ENCODE measurements at places on chromosomes 2 and 18.

DNA sequence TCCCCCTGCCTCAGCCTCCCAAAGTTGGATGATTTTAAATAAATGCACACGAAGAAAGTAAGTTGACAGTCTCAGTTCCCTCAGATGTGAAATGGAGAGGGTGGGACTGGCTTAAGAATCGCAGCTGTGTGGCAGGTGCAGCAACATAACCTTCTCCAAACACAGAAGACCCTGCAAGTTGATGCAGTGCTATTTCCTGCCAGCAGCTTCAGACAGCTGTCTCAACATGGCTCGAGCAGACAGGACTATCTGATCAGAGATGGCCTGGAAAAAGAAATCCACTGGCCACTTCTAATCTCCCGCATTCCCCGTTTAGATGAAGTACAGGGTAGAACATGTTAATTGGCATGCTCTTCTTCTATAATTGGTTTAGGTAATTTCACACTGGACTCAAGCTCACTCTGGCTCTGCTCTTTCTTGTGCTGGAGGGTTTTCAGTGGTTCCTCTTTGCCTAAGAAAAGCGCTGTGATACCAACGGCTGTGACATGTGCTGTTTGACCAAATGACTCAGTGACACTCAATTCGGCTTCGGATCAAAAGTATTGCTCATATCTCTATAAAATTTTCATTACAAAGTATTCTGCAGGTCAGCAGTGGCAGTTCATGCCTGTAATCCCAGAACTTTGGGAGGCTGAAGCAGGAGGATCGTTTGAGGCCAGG, 40.2 kb downstream of the MYOM1 start:
- DNase-seq, result peak; percentile 17

DNA sequence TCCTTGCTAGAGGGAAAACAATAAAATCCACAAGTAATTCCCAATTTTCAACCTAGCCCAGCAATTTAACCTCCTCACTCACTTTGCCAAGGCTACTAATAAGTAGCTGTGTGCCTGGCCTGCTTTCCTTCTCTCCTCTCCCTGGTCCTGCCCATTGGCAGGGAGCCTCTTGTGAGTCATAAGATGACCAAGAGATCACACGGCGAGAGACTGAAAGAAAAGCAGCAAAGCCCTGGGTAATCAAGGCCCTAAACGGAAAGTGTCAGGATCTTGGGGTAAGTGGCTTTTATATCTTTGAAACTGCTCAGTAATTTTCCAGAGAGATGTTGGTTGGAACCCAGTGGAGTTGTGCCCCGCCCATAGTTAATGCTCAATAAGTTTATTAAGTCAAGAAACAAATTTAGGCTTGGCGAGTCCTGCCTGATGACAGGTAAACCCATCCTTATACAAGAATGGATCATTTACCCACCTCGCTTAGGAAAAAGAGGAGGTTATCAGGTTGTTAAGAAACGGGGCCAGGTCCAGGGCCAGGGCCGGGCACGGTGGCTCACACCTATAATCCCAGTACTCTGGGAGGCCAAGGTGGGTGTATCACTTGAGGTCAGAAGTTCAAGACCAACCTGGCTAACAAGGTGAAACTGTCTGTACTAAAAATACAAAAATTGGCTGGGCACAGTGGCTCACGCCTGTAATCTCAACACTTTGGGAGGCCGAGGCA, 10.0 kb upstream of the ADAM17 start:
- no peak for DNase-seq

- DNase-seq, result no peak
Observed at GRCh38 chr2:176177580-176178037, 10.9 kb upstream of the HOXD1 start.

DNA sequence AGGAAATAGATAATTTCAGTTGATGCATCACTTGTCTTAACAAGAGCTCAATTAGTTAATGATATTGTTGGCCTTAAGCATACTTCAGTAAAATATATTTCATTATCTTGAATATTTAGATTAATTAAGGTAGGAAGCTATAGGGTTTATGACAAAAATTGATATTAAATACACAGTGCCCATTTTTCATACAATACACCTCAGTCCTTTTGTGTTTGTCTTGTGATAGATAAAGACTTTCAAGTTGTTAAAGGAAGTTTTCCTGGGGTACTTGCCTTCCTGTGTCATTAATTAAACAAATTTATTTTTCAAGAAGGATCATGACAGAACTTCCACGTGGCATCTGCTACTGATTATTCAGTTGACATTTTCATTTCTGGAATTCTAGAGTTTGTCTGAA, 420.5 kb downstream of the MTX2 start:
- no peak for DNase-seq
